ENCODE measurements at places on chromosomes 1 and 21.

DNA sequence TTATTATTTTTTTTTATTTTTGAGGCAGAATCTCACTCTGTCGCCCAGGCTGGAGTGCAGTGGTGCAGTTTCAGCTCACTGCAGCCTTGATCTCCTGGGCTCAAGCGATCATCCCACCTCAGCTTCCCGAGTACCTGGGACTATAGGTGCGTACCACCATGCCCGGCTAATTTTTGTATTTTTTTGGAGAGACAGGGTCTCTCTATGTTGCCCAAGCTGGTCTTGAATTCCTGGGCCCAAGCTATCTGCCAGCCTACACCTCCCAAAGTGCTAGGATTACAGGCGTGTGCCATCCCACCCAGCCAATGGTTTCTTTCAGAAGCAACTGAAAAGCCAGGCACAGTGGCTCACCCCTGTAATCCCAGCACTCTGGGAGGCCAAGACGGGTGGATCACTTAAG lies 2.3 kb downstream of the KRTCAP2 start:
- no peak for DNase-seq

GRCh38 chr1:39529901-39530535 lies 38.6 kb downstream of the BMP8A start:
- DNase-seq = no peak

DNA sequence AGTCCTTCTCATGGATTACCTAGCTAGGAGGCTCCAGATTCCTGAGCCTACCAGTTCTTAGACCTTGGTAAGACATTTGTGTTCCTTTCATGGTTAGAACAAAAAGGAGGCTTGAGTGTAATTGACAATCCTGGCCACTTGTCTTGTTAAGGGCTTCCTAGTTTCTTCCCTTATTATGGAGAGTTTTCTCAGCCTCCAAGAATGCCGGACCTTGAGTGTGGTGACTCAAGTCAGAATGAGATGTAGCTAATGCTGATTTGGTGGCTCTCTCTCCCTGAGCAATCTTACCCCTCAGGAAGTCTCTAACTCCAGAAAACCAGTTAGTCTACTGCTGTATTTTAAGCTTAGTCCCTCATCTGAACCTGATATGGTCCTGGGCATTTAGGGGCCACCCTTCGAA lies 14.3 kb downstream of the CHI3L2 start:
- no peak for DNase-seq

DNA sequence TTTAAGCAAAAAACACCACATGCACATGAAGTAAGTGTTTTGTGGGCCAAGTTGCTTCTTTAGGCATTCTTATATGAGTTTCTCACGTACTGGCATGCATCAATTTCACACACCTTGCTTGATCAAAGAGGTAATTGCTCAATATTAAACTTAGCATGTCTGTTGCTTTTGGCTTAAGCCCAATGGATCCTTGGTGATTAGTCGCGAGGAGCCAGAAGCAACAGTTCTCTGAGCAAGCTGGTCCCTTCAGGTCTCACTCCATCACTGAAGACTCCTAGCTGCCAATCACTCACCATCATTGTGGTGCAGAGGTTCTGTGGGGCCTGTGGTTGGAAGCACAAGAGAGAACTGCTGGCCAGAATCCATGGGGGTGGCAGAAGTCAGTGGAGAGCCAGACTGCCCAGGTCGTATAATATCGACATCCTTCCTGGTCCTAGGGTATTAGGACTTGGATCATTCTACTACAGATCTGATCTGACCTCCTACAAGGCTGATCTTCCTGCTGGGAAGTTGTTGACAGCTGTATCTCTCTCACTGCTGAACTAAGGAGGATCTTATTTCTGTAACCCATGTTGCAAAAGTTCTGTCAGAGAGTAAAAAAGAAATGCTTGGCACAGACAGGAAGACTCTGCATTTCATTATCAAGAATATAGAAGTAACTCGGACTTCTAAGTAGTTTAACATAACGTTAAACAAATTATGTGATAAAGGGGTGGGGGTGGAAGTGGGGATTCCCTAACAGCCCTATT lies 140.5 kb downstream of the NTPCR start:
- DNase-seq = no peak

DNA sequence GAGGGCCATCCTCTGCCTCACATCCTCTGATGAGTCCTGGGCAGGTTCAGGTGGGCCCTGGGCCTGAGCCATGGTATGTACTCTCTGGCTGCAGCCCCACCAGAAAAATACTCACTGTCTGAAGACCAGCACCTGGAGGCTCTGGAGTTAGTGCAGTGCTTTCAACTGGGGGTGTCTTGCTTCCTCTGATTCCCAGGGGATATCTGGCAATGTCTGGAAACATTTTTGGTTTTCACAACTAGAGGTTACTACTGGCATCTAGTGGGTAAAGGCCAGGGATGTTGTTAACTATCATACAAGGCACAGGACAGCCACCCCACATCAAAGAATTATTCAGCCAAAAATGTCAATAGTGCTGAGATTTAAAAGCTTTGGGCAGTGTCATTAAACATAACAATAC lies 152.7 kb downstream of the HIVEP3 start:
- DNase-seq = no peak

DNA sequence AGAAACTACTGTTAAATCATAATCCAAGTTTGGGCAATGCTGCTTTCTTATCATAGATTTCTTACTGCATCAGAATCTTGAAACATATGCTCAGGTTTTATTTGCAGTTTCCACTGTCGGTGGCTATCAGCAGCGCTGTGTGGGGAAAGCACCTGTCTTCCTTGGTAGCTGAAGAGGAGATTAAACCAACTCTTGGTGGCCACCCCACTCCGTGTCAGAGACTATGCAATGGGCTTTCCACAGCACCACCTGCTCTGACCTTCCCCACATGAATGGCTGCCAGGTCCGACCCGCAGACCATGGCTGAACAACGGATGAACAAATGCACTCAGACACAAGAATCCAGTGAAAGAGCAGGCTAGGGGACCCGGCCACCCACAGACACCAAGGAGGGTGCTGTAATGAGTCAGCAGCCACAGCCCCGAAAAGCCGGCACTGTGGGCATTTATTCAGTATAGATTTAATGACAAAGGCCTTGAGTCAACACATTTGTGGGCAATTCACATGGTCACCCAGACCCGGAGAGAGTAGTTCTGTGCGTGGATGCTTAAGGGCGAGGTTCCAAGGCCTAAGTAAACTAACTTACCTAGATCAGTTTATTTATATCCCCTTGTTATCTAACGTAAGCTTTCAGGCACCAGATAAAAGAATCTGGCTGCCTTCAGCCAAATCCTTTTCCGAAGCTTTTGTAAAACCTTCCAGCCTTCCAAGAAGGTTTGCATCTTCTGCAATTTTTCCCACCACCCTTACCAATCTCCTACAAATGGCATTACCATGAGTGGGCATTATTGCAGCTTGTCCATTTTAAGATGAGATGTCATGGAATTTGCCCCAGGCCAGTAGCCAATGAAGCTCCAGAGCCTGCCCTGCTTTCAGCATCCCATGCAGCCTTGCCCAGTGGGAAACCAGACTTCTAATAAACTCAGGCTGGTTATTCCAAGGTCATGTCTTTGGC lies 82.7 kb downstream of the HLCS start:
- no peak for DNase-seq

GRCh38 chr1:227654431-227654830 lies 80.7 kb downstream of the JMJD4 start:
- no peak for DNase-seq

- no peak for DNase-seq
Measured at GRCh38 chr1:234206651-234207284, 166.5 kb upstream of the COA6 start.

Data from GM18507 (cell line).